RWPE2 (cell line): ENCODE measurements at places on chromosomes 12 and 14.

DNA sequence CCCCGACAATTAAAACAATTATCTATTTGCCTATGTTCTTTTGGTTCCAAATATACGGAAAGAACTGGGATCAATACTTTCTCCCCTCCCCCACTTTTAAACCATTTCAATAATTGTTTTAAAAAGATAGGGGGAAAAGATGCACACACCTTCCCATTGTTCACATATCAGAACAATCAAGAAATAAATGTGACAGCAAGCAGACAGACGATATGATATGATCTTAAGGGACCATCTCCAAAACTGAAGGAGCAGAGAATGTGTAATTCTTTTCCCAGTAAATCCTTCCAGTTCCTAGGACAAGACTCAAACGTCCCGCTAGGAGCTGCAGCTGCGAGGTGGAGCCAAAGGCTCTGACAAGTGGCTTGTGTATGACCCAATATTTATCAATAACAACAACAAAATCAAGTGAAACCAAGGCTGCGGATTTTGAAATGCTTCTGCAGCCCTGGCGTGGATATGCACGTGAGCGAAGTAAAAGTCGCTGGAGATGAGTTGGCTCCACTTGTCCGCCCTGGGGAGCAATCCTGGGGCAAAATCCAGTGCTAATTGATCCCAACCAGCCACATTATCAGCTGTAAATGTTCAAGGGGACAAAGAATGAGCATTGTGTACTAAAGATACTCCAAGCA, 8.2 kb upstream of the FOXG1 start:
- no peak for DNase-seq

GRCh38 chr12:91914701-91915100, 230.9 kb downstream of the BTG1 start:
- DNase-seq = no peak

GRCh38 chr12:101969-102878, 35.7 kb downstream of the IQSEC3 start:
- DNase-seq = no peak

DNA sequence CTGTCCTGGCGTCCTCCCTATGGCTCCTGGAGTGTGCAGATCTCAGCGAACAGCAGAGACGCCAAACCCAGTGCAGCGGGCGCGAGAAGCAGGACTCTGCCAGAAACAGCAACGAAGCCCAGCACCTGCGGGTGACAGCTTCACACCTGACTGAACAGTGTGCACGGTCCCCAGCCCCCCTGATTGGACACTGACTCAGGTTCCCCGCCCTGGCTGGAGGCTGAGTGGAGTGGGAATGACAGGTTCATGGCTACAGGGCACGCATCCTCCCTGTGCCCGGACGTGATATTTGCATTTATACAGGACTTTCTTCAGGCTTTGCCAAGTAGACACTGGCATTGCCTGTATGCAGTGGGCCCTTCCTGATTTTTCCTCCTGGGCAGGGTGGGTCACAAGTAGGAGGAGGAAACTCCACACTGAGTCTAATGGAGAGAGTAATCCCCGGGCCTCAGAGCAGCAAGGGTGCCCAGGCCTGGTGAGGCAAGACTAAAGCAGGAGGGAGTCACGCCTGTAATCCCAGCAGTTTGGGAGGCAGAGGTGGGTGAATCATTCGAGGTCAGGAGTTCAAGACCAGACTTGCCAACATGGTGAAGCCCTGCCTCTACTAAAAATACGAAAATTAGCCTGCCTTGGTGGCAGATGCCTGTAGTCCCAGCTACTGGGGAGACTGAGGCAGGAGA, 71.6 kb downstream of the ASCL4 start:
- DNase-seq = no peak

- DNase-seq = no peak
Observed at GRCh38 chr14:65731933-65732506, 319.5 kb downstream of the FUT8 start.

DNA sequence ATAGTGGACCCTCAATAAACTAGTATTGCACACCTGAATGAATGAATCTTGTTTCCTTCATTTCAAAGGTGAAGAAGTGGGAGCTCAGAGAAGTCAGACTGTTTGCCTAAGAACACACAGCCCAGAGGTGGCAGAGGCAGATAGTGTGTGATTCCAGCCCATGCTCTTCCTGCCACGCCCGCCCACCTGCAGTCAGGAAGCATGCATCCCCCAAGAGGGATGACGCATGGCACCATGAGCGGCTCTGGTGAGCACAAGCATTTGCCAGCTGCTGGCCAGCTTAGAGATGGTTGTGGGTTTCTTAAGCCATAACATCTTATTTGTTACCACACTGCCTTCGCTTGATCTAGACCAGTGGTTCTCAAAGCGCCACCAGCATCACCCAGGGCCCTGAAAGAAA, 133.8 kb downstream of the RIMBP2 start:
- DNase-seq = no peak

DNA sequence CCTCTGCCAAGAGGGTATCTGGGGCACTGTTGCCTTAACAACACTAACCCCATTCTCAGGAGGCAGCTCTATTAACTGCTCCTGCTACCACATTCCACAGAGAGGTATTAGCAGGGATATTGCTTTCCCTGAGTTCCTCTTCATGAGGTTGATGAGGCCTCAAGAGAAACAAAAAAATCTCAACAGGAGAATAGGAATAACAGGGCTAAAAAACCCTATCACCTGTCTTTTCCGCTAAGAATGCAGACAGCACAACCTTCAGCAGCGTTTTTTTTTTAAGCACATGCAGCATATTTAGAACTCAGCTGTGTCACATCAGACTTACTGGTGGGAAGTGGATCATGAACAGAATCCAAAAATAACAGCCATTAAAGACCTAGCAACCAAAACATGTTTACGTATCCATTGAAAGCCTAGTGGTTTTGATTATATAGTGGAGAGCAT, 29.2 kb downstream of the ATF7 start:
- DNase-seq = no peak

GRCh38 chr12:123441523-123442164, 5.2 kb upstream of the RILPL2 start:
- no peak for DNase-seq

DNA sequence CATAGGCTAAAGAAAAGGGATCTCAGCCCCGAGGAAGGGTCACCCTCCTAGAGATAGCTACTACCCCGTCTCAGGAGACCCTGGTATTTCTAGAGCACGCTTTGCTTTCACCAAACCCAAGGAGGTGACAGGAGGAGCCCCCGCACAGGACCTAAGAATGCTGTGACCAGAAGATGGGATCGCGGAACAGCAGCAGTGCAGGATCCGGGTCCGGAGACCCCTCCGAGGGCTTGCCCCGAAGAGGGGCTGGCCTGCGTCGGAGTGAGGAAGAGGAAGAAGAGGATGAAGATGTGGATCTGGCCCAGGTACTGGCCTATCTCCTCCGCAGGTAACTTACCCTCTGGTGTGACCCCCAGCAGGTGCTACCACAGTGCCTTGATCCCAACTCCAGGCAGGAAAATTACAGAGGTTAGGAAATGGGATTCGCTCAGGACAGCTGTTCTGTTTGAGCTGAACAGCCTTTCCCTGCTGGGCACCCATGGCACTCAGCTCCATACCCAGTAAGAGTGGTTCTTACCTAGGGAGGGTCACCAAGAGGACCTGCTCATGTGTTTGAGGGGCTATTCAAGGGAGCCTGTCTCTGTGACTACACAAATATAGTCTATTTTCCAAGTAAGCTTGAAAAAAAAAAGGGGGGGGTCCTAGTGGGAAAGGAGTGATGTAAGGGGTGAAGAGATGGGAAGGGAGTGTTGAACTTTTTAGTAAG, 826 bp upstream of the NRL start:
- no peak for DNase-seq

DNA sequence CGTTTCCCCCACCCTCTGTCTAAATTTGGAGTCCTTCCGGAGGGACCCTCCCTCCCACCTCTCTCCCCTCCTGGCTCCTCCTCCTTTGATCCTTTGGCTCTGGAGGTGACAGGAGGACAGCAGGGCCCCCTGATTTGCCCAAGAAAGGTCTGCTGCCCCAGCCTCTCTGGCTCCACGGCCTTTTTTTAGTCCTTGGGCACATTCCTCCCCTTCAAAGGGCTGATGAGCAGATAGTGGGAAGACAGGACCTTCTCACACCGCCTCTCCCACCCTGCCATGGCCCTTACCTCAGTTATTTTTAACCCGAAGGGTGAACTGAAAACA, 196 bp upstream of the MYH6 start:
- DNase-seq = no peak

- DNase-seq = no peak
Observed at GRCh38 chr12:51189790-51190355, 16.9 kb upstream of the TFCP2 start.

- no peak for DNase-seq
Observed at GRCh38 chr12:40107803-40108620, 2.1 kb upstream of the SLC2A13 start.

DNA sequence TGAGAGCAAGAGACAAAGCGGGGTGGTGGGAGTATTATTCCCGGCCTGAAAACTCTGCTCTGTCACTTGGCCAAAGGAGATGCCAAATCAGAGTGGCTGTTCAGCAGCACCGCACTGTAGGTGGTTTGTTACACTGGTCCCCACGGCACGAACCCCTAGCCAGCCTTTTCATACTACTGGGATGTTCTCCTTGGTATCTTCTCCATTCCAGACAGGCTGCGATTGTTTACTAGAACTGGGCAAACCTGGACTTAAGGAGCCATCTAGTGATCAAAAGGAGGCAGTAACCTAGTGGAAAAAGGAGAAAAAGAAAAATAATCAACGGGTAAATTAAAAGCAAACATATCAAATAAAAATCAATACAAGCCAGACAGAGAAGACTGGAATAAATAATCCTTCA, 58.9 kb upstream of the TMTC2 start:
- DNase-seq = no peak

DNA sequence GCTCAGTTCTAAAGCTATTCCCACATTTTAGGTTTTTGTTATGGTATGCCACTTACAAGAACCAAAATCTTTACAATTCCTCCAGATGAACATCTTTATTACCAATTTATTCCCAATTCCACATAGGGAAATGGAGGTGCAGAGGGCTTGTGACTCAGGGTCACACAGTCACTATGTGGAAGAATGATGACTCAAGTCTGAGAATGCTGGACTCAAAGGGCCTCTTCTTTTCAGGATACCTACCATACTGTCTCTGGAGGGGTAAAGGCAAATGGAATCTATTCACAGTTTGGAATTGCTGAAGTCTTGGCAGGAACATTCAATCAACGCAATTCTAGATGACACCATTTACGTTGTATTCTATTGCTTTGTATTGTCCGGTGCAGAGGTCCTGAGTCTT, 48.2 kb upstream of the MANSC4 start:
- no peak for DNase-seq
